Activated naive CD8-positive, alpha-beta T cell treated with anti-CD3 and anti-CD28 coated beads, Interleukin-2, amount 50 U/mL, for 24 hours (primary cell): ENCODE measurements at places on chromosomes 12 and 14.

DNA sequence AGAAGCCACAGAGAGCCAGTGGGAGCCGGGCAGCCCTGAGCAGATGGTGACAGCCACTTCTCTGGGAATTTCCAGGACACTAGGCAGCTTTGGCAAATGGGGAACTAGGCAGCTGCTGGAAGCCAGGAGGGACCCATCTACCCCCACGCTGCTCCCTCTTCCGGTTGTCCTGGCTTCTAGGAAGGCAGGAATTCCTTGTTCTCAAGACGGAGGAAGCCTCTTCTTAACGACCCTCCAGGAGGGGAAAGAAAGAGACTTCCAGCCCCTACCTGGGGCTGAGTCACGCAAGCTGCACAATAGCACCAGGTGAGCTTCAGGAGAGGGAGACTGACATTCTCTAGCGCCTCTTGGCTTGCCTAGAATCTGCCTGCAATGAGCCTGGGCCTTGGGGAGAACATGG, 141.5 kb downstream of the ANO2 start:
- H3K36me3 ChIP-seq: no peaks in the 10 kb centered on the region
- H3K27ac ChIP-seq: no peak overlapping the region
- DNase-seq: no peak
- peaks cover 6% of the 10 kb centered on the region for H3K27me3 ChIP-seq
- no peak overlapping the region for H3K4me3 ChIP-seq

- H3K27me3 ChIP-seq: peaks cover 2% of the 10 kb centered on the region
- H3K4me3 ChIP-seq: no peak overlapping the region
- no peaks in the 10 kb centered on the region for H3K4me1 ChIP-seq
- DNase-seq: no peak
- H3K27ac ChIP-seq: no peak overlapping the region
Measured at GRCh38 chr12:29804019-29804418, 20.3 kb upstream of the TMTC1 start.

DNA sequence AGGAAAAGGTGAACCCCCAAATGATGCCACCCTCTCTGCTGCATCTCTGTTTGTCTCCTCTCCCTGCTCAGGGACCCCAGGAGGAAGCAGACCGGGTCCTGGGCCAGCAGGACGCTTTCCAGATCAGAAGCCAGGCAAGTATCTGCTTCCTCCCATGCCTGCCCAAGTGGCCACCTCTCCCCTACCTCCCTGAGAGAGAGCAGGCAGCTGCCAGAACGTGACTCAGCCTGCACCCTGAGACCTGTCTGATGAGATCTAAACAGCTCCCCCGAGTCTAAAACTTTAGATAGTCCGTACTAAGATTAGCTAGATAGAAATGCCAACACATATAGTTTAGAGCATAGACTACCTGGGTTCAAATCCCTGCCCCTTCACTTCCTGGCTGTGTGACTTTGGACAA, 31.2 kb upstream of the OAS1 start:
- H3K36me3 ChIP-seq: no peaks in the 10 kb centered on the region
- H3K27ac ChIP-seq: no peak overlapping the region
- no peak overlapping the region for H3K4me3 ChIP-seq

DNA sequence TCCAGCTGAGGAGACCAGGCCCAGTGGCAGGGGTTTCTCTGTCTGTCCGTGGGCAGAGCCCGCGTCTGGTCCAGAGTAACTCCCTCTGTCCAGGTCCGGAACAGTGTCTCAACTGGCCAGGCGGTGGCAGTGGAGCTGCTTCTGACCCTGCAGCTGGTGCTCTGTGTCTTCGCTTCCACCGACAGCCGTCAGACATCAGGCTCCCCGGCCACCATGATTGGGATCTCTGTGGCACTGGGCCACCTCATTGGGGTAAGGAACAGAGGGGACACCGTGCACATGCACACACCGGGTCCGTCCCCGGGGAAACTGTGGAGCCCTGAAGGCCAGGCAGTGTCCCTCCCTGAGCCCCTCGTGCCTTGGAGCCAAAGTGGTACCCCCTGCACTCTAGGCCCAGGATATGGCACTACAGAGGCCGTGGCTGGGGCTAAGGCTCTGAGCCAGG, 1.5 kb downstream of the AQP6 start:
- DNase-seq: no peak
- H3K27me3 ChIP-seq: no peaks in the 10 kb centered on the region
- H3K4me1 ChIP-seq: no peaks in the 10 kb centered on the region
- H3K4me3 ChIP-seq: no peak overlapping the region

DNA sequence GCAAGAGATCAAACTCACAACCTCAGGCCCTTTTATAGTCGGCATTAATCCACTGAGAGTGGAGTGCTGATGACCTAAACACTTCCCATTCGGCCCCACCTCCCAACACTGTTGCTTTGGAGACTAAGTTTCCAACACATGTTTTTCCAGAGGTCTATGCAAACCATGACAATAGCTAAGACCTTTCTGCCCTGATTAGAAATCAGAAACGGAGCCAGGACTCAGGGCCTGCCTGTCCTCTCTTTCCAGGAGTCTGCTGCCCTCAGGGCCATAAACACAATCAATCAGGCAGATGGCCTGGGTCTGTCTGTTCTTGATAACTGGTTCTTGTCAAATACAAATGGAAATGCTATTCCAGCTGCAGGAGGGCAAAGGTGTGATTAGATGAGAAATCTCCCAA, 97.2 kb upstream of the PSMC1 start:
- DNase-seq: no peak
- H3K27ac ChIP-seq: no peak overlapping the region
- H3K27me3 ChIP-seq: peaks cover 9% of the 10 kb centered on the region
- no peaks in the 10 kb centered on the region for H3K36me3 ChIP-seq
- no peak overlapping the region for H3K4me3 ChIP-seq
